Activated CD4-positive, alpha-beta T cell treated with anti-CD3 and anti-CD28 coated beads for 4 hours (primary cell): ENCODE measurements at places on chromosomes 6 and 20.

DNA sequence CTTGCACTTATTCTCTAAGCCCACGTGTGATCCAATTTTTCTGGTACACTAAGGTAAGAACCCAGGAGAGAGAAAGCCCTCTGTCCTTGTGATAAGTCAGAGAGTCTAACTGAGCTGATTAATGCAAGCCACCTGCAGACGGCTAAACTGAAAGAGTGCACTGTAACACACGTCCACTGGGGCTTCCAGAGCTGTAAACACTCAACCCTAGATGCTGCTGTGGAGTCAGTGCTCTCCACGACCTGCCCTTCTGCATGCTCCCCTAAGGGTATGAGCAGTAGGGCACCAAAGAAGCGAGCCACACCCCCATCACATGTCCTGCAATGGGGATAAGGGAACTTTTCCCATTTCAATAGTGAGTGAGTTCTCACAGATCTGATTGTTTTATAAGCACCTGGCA, 55.7 kb downstream of the TXLNB start:
- no peak for DNase-seq

- DNase-seq, result no peak
Measured at GRCh38 chr6:13604135-13604534, 11.0 kb upstream of the NOL7 start.

DNA sequence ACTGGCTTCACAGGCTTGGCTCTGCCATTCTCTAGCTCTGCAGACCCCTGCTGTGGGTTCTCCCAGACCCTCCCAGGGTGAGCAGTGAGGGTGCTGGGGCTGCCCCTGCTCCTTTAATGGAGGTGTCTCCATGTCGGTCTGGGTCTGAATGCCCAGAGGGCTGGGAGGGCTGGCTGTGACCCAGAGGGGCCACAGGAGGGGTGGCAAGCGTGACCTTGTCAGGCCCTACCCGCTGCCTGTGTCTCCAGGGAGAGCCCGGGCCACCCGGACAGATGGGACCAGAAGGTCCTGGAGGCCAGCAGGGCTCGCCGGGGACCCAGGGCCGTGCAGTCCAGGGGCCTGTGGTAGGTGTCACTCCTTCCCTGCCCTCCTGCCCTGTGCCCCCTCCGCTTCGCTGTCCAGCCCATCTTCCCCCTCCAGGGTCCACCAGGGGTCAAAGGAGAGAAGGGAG, 32.1 kb downstream of the COL20A1 start:
- no peak for DNase-seq

- DNase-seq, result no peak
Measured at GRCh38 chr6:119179842-119180241, 101.4 kb upstream of the FAM184A start.

GRCh38 chr6:130516604-130517003, 150.8 kb downstream of the TMEM200A start:
- DNase-seq, result no peak
